ENCODE measurements at places on chromosomes 12 and 14.
A peak's percentile ranks its signal among the peaks of the same experiment; 100 is the strongest.

DNA sequence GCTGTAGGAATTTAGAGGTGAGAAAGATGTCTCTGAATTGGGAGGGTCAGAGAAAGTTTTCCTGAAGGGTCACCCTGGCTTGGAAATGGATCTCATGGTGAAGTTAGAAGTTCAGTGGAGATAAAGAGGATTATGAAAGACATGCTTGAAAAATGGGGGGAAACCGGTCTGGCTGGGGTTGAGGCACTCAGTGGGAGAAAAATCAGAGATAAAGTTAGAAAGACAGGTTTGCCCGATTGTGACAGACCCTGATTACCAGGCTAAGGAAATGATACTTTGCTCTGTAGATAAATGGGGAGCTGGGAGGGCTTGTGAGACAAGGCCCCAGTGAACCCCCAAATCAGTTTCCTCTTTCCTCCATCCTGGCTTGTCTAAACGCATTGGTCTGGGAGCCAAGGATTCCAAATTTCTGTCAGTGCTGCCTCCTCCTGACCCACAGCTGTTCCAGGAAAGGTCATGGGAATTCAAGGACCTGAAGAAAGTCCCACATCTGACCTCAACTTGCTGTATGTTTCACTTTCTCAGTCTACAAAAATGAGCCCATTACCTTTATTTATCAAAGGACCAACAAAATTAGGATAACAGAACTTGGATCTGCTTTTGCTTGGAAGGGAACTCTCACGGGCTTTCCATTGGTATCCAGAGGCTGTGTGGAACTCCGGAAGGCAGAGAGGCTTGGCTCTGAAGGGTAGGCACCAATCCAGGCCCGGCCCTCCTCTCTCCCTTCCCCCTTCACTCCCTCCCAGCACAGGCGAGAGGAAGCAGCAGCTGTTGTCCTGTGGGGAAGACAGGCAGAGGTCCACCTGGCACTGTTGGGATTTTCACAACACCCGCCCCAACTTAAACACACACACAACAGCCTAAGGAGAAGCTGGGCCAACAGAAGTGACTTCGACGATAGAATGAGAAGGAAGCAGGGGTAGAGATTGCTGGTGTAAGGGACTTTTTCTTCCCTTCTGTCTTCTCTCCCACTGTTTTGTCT lies 3.4 kb upstream of the RNASE7 start:
- no peak for DNase-seq

DNA sequence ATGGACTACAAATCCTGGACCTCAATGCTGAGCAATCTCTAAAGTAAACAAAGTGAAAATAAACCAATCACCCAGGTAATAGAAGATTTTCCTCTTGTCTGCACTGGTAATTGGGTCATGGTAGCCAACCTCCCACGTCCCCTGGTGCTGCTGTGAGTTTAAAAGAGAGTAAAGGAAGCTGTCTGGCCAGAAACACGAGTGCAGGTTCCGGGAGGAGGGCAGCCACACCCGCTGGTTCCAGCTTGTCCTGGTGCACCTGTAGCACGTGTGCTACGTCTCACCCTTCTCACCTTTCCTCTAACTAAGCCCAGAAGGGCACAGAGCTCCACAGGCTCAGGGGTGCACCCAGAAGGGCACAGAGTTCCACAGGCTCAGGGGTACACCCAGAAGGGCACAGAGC lies 5.4 kb downstream of the CRACR2A start:
- DNase-seq = no peak

GRCh38 chr14:100592972-100593371 lies 5.8 kb upstream of the BEGAIN start:
- no peak for DNase-seq

DNA sequence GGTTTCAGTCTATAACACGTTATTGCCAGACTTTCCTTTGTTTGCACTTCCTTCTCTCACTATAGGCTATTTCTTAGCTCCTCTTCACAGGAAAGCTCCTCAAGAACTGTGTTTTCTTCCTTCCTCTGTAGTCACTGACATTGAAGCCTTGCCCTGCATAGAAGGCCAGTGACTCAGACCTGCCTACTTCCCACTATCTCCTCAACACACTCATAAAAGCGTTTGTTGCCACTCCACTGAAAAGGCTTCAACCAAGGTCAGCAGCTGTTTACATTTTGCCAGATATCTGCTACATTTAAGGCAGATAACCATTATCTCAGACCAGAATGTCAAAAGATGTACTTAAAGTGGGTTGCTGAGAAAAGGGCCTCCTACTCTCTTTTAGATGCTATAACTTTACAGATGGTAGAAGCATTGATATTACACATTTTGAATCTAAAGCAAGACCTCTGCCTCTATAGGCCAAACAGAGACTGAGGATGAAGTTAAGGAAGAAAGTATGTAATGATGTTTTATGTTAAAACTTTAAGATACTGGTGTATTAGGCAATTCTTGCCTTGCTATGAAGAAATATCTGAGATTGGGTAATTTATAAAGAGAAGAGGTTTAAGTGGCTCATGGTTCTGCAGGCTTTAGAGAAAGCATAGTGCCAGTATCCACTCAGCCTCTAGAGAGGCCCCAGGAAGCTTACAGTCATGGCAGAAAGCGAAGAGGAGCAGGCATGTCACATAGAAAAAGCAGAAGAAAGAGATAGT lies 233.3 kb upstream of the FLRT2 start:
- DNase-seq = no peak

GRCh38 chr14:87073880-87074570 lies 919.0 kb downstream of the GALC start:
- DNase-seq = no peak

- DNase-seq = no peak
Measured at GRCh38 chr12:66047411-66048021, 83.0 kb downstream of the LLPH start.

DNA sequence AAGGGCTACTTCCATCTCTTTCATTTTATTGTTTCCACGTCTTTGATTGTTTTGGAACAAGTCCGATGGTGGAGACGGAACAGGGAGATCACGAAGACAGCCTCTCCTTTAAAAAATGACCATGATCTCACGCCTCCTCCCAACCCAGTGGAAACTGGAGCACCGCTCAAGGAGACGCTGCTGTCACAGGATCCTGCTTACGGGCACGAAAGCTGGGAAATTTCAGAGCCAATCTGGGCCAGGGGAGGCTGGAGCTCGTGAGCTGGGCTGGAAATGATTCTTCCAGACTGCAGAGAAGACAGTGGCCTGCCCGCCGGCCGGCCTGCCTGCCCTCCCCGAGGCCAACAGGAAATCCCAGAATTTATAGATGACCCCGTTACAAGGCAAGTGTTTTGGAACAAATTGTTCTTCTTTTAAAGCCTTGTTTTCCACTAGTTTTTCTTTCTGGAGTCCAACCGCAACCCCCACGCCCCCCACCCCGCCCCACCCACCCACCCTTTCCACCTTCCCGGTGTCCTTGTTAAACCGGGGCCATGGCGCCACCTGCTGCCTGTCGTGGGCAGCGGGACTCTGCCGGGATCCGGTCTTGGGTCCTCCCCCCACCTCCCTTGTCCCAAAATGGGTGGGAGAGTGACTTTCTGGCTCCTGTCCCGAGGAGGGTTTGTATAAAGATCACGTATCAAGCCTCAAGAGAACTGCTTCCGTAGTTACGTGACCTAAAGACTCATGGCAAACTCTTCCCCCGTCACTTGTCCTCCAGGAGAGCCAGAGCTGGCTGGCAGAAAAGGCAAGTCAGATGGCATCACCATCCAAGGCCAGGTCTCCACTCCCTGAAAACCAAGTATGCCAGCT lies 40.3 kb downstream of the MAP1LC3B2 start:
- DNase-seq = peak; percentile 47

GRCh38 chr12:57888409-57889157 lies 42.1 kb upstream of the CTDSP2 start:
- DNase-seq = no peak
